NCI-H1694 treated with DMSO at 0.1 percent for 48 hours (cell line): ENCODE measurements at places on chromosomes 12 and 14.

GRCh38 chr12:47574252-47575021 lies 131.4 kb downstream of the RPAP3 start:
- no peak for DNase-seq

DNA sequence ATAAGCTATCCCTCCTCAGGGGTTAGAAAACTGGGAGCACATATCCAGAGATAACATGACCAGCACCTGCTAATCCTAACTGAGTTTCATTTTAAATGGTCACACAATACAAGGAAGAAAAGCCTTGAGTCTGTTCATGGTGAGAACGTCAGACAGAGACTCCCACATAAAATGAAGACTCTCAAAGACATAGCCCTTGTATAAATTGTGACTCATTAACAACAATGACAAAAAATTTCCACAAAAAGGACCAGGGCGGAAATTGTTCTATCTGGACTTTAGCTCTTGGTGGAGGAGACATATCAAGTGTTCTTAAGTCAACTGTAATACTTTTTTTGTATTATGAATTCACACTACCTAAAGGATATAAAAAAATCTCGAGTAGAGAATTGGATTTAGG lies 313.7 kb upstream of the DCN start:
- no peak for DNase-seq

DNA sequence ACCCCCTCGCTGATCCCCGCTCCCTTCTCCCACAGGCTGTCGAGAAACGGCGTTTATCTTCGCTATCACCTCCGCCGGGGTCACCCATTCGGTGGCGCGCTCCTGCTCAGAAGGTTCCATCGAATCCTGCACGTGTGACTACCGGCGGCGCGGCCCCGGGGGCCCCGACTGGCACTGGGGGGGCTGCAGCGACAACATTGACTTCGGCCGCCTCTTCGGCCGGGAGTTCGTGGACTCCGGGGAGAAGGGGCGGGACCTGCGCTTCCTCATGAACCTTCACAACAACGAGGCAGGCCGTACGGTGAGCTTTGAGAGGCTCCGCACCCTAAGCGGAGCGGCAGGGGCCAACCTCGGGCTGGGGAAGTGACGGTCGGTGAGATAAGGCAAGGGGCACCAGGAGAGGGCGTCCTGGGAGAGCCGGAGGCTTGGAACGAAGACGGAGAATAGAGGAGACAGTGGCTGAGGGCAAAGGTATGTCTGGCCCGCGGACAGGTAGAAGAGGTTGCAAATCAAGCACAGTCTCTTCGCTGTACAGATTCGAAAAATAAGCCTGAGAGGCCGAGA lies 2.3 kb downstream of the WNT1 start:
- no peak for DNase-seq

DNA sequence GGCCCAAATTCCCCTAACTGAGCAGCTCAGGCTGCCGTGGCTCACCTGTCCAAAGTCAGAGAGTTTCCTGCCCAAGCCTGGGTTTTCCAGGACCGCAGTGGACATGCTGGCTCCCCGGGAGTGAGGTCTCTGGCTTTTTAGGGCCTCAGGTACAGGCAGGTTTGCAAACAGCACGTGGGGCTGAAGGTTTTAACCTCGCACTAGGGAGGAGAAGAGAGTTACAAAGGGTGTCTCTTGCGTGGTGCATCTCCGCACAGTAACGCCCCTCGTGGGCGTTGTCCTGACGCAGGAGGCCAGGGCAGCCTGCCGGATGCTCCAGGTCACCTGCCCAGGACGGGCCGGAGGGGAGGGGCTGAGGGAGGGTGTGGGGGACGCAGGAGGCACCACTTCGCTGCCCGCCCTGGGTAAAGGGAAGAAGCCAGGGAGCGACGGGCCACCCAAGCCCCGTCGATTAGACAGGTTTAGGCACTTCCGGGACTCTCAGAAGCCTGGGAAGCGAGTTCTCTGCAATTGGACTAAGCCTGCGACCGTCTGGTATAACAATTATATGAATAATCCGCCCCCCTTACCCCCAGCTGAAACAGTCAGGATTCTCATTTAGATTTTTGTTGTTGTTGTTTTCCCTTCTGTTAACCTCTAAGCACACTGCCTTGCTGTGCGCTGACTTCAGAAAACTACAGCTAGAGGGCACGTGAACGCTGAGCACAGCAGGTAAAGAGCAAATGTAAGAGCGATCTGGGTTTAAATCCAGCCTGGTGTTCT lies at the start of gene PAH:
Gene PAH, minus strand, starts transcription at position 219 of the 762 bp plus-strand sequence. Its CDS starts 114 bp downstream, at position 105.
- no peak for DNase-seq

- no peak for DNase-seq
Measured at GRCh38 chr12:111964935-111965334, 48.0 kb downstream of the TMEM116 start.

GRCh38 chr12:57793920-57794319 lies 11.3 kb downstream of the TSFM start:
- no peak for DNase-seq

DNA sequence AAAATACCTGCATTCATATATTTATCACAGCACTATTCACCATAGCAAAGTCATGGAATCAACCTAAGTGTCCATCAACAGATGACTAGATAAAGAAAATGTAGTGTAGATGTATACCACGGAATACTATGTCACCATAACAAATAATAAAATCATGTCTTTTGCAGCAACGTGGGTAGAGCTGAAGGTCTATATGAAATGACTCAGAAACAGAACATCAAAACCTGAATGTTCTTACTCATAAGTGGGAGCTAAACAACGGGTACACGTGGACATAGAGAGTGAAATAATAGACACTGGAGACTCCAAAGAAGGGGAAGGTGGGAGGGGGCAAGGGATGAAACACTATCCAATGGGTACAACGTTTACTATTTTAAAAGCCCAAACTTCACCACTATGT lies 37.9 kb downstream of the SLC38A1 start:
- no peak for DNase-seq

- no peak for DNase-seq
Measured at GRCh38 chr14:33685698-33686097, 265.2 kb downstream of the EGLN3 start.

DNA sequence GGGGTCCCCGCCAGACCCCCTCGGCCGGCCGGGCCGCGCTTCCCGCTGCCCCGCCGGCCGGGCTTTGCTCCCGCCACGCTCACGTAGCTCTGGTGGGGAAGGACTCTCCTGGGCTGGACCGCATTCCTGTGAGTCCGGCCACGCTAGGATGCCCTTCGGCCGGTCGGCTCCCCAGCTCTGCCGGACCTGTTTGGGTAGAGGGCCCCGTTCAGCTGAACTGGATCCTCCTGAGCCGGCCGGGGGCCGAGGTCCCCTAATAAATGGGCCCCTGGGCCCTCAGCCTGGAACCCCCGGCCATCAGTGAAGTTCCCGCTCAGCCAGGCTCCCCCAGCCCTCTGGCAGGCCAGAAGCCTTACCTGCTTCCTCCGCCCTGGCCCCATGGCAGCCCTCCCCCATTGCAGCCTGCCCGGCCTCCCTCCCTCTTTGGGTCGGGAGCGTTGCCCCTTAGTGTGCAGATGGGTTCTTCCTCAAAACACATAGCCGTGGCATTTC lies 593 bp downstream of the UNC119B start:
- no peak for DNase-seq

DNA sequence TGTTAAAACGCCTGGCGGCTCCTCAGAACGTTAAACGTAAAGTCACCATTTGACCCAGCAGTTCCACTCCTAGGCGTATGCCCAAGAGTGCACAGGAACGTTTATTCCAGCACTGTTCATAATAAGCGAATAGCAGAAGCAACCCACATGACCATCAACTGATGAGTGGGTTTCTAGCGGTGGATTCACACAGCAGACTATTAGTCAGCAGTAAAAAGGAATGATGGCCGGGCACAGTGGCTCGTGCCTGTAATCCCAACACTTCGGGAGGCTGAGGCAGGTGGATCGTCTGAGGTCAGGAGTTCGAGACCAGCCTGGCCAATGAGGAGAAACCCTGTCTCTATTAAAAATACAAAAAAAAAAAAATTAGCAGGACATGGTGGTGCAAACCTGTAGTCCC lies 22.4 kb upstream of the FBRSL1 start:
- DNase-seq: no peak

DNA sequence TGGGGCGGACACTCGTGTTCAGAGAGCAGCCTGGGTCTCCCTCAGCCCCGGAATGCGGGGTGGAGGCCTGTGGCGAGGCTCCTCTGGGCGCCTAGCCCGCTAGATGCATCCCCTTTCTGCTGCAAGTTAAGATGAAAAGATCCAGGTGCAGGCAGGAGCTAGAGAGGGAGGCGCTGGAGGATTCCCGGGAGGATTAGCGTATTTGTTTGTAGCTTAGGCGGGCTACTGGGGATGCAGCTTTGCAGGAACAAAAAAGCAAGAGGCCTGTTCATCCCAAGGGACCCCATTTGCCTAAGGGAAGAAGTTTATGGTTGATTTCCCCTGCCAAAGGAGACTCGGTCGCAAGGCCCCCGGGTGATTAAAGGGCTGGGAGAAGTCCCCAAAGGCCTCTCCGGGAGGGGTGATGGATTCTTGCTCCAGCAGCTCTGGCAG lies 824 bp downstream of the CCDC177 start:
- DNase-seq: peak; percentile 59

DNA sequence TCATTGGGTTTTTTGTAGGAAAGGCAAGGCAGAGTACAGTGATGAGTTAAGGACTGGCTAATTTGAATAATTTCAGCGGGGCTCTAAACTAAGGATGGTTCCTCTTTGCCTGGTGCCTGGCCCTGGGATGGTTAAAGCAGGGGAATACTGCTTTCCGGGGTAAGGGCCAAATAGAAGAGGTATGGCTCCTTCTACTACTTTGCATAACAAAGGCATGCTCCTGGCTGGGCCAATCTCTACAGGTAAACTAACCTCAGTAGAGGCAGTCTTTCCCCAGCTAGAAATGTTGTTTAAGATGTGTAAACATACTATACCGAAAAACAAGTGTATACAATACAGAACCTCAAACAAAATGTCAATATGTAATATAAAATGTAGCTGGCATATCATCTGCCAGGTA lies 1239.0 kb downstream of the SLC16A7 start:
- no peak for DNase-seq

- DNase-seq: no peak
Measured at GRCh38 chr14:71632440-71632946, 299.7 kb upstream of the RGS6 start.

DNA sequence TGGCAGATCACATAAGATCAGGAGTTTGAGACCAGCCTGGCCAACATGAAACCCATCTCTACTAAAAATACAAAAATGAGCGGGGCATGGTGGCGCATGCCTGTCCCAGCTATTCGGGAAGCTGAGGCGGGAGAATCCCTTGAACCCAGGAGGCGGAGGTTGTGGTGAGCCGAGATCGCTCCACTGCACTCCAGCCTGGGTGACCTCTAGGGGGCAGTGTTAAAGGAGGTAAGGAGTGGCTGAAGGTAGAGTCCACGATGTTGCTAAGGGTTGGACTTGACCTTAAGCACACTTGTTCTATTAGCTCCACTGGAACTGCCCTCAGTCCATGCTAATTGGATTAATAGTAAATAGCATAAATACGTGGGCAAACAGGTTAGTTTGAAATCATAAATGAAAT lies 62.4 kb upstream of the PSMC1 start:
- no peak for DNase-seq

GRCh38 chr14:94888121-94888520 lies 118.2 kb upstream of the GSC start:
- no peak for DNase-seq

- DNase-seq: no peak
Measured at GRCh38 chr12:107026806-107027635, 40.1 kb upstream of the MTERF2 start.

DNA sequence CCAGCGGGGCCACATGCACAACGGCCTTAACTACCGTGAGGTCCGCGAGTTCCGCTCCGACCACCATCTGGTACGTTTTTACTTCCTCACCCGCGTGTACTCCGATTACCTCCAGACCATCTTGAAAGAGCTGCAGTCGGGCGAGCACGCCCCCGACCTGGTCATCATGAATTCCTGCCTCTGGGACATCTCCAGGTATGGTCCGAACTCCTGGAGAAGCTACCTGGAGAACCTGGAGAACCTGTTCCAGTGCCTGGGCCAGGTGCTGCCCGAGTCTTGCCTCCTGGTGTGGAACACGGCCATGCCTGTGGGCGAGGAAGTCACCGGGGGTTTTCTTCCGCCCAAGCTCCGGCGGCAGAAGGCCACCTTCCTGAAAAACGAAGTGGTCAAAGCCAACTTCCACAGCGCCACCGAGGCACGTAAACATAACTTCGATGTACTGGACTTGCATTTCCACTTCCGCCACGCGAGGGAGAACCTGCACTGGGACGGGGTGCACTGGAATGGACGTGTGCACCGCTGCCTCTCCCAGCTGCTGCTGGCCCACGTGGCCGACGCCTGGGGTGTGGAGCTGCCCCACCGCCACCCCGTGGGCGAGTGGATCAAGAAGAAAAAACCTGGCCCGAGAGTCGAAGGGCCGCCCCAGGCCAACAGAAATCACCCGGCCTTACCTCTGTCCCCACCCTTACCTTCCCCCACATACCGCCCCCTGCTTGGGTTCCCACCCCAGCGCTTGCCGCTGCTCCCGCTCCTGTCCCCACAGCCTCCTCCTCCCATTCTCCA lies 155.7 kb upstream of the AMIGO2 start:
- no peak for DNase-seq

DNA sequence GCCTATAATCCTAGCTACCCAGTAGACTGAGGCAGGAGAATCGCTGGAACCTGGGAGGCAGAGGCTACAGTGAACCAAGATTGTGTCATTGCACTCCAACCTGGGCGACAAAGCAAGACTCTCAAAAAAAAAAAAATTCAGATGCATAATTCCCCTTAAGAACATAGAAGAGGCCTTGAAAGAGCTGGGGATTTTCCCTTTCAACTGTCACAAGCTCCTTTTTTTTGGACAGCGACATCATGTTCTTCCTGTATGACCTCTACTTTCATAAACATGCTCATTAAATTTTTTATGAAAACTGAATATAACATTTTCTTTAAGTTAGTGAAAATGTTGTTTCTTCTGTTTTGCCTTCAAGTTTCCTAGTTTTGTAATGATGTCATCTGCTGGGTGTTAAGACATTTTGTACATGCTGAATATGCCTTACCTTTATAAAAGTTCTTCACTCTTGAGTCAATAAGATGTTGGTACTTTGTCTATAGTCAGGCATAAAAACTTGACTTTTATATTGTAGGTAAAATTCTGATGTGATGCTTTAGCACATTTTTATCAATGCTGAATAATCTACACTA lies 76.0 kb downstream of the PTHLH start:
- DNase-seq: no peak

GRCh38 chr14:39426605-39427004 lies 5.6 kb downstream of the FBXO33 start:
- peak; percentile 31 for DNase-seq

GRCh38 chr14:27050208-27050607 lies 452.4 kb upstream of the NOVA1 start:
- DNase-seq: no peak

GRCh38 chr14:68819260-68819691 lies 26.4 kb upstream of the ZFP36L1 start:
- DNase-seq: no peak

- no peak for DNase-seq
Measured at GRCh38 chr12:57129321-57129842, 1.1 kb downstream of the LRP1 start.

DNA sequence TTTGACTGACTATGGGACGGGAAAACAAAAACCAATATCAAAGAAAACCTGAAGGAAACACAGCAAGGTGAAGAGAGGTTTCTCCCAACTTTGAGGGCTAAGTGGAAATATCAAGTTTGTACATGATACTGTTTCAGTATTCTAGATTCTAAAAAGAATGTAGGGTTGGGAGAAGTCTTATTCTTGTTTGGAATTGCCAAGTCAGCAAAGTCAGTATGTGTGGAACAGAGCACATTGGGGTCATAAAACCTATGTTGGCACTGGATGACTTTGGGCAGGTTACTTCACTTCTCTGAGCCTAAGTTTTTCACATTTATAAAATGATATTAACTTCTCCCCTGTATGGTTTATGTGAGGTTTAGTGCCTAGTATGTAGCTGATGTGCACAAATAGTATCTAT lies 182.2 kb downstream of the ANO4 start:
- DNase-seq: no peak
